ENCODE measurements at places on chromosomes 11 and 22.

GRCh38 chr11:132099692-132100091, 729.3 kb downstream of the NTM start:
- DNase-seq: no peak

- DNase-seq: no peak
Observed at GRCh38 chr11:88068848-88069554, 106.2 kb downstream of the RAB38 start.

GRCh38 chr11:37721485-37721884, 1123.4 kb upstream of the RAG2 start:
- no peak for DNase-seq

DNA sequence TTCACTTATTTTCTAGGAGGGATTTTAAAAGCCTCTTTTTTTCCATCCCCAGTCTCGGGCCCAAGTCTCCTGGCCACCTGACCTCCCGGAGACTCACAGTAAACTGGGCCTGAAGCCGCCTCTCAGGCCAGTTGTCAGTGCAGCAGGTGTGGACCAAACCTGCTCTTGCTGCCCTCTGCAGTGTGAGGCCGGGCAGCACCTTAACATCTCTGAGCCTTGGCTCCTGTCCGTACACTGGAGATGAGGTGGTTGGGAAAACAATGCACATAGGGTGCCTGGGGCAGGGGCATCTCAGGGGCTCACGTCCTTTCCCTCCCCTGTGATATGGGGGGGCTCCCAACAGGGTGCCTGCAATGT, 45.1 kb downstream of the PHF21B start:
- DNase-seq: no peak

- DNase-seq: no peak
Observed at GRCh38 chr22:27858626-27859025, 57.1 kb upstream of the MN1 start.

GRCh38 chr11:5527716-5528115, 11.2 kb upstream of the UBQLNL start:
- no peak for DNase-seq

DNA sequence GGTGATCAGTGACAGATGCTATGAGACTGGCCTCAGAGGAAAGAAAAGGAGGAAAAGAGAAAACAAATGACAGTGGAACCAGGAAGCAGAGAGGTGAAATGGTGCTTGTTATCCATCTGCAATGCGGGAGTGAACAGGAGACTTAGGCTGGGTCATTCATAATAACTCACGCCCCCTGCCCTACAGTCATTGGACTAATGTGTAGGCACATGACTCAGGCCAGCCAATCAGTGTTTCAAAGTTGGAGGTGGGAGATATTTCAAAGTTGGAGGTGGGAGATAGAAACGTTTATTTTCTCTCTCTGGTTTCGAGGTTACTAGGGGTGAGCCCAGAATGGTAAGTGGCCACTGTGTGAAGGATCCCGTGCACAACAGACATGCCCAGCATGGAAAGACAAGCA, 30.3 kb downstream of the SLC22A6 start:
- DNase-seq: no peak

DNA sequence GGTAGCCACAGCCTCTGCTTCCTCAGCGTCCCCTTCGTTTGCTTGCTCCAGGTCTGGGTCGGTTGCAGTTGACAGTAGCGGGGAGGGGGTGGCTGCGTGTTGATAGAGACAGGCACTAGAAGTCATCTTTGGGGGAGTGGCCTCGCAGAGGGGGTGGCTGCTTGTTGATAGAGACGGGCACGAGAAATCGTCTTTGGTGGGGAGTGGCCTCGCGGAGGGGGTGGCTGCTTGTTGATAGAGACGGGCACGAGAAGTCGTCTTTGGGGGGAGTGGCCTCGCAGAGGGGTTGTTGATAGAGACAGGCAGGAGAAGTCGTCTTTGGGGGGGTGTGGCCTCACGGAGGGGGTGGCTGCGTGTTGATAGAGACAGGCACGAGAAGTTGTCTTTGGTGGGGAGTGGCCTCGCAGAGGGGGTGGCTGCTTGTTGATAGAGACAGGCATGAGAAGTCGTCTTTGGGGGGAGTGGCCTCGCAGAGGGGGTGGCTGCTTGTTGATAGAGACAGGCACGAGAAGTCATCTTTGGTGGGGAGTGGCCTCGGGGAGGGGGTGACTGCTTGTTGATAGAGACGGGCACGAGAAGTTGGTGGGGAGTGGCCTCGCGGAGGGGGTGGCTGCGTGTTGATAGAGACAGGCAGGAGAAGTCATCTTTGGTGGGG, 328.3 kb downstream of the TBC1D22A start:
- peak; percentile 49 for DNase-seq

DNA sequence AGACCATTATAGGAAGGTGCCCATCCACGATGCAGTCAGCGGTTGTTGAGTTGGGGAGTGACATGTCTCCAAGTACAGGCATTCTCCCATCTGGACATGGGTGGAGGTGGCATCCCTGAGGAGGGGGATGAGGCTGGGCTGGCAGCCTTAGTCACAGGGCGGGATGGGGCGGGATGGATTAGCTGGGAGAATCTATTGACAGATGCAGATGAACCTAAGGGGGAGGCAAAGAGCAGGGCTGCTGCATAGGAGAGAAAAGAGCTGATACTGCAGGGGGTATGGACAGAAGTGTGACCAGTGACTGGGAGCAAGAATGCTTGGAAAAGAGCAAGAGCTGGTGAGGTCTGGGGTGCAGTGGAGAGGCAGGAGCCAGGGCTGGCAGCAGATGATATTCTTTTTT, 42.7 kb downstream of the SCN3B start:
- DNase-seq: no peak

GRCh38 chr11:3221408-3222002, 2.9 kb upstream of the MRGPRG start:
- no peak for DNase-seq
